ENCODE measurements at places on chromosomes 1 and 21.

DNA sequence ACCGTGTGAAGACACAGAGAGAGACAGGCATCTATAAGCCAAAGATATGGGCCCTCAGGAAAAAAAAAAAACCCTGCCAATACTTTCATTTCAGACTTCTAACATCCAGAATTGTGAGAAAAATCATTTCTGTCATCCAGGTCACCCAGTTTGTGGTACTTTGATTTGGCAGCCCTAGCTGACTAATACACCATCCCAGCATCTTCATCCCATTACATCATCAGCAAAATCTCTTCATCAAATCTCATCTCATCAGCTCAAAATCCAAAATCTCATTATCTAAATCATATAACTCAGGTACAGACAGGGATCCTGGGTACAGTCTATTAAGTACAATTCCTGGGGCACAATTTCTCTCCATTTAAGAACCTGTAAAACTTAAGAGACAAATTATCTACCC lies 51.9 kb upstream of the GJA8 start:
- no peak for DNase-seq

GRCh38 chr1:67338642-67339041 lies 31.0 kb downstream of the IL12RB2 start:
- DNase-seq, result no peak

DNA sequence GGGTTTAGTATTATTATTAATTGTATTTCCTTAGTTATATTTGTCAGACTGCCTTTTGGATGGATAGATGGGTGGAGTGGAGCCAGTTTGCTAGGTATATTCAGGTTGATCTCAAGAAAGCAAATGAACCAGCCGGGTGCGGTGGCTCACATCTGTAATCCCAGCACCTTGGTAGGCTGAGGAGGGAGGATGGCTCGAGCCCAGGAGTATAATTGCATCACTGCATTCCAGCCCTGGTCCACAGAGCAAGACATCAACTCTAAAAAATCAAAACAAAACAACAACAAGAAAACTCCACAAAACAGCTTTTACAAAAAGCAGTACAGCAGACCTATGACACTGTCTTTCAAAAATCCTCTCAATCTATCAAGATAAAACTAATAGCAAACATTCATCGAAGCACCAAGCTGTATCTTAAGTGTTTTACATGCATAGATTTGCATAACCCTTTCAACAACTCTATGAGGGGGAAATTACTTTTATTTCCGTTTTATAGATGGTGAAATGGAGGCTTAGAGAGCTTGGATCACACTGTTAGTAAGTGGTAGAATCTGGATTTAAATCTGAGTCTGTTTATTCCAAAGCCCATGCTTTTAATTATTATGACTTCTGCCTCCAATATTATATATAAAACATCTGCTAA lies 25.5 kb downstream of the KMO start:
- no peak for DNase-seq

GRCh38 chr21:24948186-24948585 lies 659.1 kb downstream of the MRPL39 start:
- DNase-seq, result no peak

DNA sequence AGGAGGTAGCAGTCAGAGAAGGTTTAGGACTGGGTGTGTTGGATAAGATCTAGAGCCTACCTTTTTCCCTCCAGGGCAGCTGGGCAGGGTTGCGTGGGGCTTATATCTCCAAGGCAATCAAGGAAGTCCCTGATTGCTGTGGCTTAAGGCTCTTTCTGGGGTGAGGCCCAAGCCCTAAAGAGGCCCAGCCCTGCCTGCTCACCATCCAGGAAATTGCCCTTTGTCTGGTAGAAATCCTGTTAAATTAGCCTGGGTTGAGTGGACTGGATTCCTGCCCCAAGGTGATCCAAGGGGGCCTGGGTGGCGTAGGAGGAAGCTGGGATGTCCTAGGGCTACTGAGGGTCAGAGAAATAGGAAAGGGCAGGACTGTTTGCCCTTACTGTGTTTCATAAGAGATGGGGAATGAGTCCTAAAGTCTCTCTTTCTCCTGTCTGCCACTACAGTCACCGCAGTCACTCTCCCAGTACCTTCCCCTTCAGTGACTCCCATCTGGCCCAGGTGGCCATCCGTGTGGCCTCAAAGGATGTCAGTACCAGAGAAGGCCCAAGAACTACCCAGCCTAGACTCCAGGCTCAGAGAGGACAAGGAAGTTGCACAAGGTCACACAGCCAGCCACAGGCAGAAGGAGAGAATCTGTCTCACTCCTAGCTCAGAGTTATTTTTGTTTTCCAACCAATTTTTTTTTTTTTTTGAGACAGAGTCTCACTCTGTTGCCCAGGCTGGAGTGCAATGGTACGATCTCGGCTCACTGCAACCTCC lies 25.8 kb downstream of the MFSD2A start:
- DNase-seq, result no peak

GRCh38 chr1:161069241-161069640 lies 450 bp downstream of the ARHGAP30 start:
- DNase-seq, result peak; percentile 27

GRCh38 chr1:243217349-243217748 lies 37.7 kb downstream of the CEP170 start:
- DNase-seq, result no peak

GRCh38 chr1:201223852-201224665 lies 33.4 kb downstream of the IGFN1 start:
- no peak for DNase-seq

- no peak for DNase-seq
These were observed 64.3 kb upstream of the TTC34 start for GRCh38 chr1:2865571-2866421.

DNA sequence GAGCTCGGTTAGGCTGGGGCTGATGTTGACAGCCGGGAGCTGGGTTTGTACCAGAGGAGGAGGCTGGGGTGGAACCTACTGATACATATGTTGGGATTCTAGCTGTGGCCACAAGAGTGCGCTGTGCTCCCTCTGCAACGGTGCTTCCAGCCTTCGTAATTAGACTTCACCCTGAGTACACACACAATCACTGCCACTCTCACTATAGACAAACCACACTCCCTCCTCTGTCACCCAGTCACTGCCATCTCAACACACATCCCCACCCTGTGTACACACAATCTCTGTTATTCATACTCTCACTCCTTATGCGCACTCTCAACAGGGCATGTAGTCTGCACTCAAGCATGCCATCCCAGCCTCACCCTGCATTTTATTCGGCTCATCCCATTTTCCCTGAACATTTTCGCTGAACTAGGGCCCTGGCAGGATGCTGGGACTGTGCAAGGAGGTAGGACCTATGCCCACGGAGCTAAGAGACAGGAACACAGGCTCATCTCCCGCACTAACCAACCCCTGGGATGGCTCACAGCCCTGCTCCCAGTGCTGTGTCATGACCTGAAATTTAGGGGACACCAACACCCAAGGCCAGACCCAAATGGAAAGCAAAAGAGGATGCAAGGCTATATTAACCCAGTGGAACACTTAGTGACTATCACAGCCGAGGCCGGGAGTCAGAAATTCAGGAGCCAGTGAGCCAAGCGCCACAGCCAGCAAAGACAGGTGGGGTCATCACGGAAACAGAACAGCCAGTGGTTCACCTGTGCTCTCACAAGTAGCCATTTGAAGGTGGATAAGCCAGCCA lies 5.7 kb downstream of the GJB3 start:
- DNase-seq, result peak; percentile 53

- no peak for DNase-seq
These were observed 202.6 kb downstream of the APP start for GRCh38 chr21:25967901-25968438.

DNA sequence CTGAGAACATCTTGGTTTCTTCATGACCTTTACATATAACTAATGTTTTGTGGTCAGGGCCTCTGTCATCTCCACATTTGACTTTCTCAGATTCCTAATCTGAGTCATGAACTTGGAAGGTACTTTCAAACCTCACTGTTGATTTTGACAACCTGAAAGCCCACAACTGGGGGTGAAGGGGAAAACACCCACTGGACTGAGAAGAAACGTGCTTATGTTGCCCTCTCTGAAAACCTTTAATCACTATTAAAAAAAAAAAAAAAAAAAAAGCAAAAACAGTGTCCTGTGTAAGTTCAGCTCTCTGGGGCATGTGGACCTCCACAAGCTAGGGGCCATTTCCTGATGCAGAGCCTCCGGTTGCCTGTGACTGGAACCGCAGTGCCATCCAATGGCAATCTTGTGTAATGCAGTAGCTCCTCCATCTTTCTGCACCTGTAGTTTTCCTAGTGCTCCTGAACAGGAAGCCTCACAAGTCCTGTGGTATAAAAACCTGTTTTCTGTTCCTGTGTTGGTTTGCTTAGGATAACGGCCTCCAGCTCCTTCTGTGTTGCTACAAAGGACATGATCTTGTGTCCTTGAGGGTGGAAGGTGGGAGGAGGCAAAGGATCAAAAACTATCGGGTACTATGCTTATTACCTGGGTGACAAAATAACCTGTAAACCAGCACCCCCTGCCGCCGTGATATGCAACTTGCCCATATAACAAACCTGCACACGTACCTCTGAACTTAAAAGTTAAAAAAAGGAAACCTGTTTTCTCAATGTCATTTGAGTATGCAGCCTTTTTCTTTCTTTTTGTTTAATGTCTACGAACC lies 124.5 kb downstream of the ZNF648 start:
- DNase-seq, result no peak

GRCh38 chr1:98055457-98055856 lies 134.6 kb upstream of the DPYD start:
- no peak for DNase-seq

DNA sequence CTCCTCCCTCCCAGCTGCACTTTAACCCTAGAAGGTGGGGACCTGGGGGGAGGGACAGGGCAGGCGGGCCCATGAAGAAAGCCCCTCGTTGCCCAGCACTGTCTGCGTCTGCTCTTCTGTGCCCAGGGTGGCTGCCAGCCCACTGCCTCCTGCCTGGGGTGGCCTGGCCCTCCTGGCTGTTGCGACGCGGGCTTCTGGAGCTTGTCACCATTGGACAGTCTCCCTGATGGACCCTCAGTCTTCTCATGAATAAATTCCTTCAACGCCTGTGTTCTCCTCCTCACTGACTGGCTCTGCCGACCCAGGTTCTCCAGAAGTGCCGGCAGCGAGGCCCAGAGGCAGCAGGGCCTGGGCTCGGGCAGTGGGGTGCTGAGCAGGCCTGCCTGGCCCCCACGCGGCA lies 6.5 kb upstream of the HTR6 start:
- no peak for DNase-seq

DNA sequence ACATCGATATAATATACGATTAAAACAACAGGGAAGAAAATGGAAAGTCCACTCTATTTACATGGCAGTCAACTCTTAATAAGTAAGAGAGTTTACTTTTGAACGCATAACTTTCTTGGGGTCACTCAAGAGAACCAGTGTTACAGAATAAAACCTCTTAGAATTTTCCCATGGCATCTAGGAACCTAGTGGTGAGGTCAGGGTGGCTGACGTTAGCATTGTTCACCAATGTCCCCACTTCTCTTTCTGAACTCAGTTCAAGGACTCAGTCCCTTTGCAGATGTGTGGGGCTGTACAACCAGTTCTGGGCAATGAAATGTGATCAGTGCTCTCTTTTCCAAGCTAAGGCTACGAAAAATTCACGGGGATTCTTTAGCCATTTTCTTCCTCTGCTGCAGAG lies 2.6 kb upstream of the RNF2 start:
- no peak for DNase-seq

DNA sequence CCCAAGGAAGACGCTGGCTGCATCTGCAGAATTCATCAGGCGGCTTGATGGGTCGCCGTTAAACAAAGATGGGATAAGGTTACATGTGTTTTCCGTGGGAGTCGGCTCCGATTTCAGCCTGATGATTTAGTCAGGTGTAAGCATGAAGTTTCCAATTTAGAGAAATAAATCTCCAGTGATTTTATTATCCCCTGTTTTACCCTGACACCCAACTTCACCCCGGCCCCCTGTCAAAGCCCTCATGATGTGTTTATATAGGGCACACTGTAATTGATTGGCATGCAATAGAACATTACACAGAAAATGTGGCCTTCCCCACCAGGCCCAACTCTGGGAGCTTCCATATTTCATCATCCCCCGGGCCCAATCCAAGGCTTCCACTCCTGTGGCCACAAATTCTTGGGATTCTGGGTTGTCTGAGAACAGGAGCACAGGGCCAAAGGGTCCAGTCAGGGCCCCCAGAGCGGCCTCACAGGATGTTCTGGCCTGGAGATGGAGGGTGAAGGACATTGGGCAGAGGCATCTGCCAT lies 72.5 kb downstream of the FOXD2 start:
- no peak for DNase-seq

GRCh38 chr1:42317308-42317707 lies 17.7 kb downstream of the FOXJ3 start:
- DNase-seq, result no peak

DNA sequence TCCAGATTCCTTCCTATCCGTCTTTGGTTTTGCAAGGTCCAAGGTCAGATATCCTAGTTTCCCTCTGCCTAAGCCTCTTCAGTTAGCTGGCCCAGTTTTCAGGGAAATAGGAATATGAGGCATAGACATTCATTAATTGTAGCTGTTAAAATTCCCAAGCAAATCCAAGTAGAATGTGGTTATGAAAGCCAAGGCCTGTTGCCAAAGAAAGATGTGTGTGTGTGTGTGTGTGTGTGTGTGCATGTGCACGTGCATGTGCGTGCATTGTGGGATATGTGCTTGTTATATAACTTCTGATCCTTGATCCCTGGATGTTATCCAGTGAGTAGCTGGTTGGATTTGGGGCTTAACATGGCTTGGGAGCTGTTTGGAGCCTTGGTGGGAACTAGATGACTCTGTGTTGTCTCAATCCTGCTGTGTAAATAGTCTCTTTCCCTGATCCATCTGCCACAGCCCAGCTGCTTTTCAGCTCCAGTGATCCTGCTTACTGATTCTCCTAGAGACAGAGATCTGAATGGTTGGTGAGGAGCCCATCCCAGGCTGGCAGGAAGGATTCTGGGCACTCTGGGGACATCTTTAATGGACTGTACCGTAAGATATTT lies 70.6 kb upstream of the GCLM start:
- DNase-seq, result no peak

GRCh38 chr1:51305371-51305823 lies 25.0 kb downstream of the TTC39A start:
- DNase-seq, result no peak

GRCh38 chr1:49397086-49397485 lies 620.4 kb upstream of the BEND5 start:
- DNase-seq, result no peak

DNA sequence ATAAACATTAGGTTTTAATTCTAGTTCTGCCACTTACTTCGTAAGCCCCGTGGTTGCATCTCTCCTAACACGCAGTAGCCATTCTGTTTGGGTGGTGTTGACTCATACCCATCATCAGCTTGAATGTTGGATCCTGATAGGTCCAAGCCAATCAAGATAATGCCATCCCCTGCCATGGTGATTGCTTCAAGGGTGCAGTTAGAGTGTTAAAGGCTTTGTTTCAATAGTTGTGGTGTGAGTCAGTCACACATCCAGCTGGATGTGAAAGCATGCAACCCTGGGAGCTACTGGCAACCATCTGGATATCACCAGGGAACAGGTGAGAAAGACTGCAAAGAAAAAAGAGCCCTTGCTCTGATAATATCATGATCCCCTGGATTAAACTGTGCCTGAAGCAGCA lies 69.1 kb downstream of the OMA1 start:
- no peak for DNase-seq

GRCh38 chr1:192601143-192601542 lies 25.6 kb downstream of the RGS1 start:
- DNase-seq, result no peak
